ENCODE measurements at places on chromosomes 7 and 10.
A peak's percentile ranks its signal among the peaks of the same experiment; 100 is the strongest.

DNA sequence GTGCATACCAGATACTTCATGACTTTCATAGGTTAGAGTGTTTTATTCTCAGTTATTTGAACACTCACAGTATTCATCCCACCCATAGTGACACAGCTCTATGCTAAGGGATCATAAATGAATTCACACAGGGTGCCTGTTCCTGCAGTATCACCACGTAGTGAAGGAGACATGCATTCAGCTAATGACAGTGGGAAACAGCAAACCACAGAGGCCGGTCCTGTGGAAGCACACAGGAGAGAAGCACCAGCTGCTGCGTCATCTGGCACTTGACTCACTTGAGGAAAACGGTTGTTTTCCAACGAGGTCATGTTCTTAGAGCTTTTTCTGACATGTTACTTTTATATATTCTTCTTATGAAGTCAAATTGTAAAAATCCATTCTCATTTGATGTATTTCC, 73.0 kb downstream of the UBE3C start:
- peaks cover 24% of the 10 kb centered on the region for H3K36me3 ChIP-seq
- no peak for DNase-seq

DNA sequence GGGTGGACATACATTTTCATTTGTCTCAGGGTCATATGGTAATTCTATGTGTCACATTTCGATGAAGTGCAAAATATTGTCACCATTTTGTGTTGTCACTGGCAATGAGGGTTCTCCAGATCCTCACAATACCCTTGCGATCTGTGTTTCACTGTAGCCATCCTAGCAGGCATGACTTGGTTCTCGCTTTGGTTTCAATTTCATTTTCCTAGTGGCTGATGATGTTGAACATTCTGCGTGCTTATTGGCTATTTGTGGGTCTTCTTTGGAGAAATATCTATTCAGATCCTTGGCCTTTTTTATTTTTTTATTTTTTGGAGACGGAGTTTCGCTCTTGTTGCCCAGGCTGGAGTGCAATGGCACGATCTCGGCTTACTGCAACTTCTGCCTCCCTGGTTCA, 24.8 kb upstream of the MNX1 start:
- H3K36me3 ChIP-seq: no peaks in the 10 kb centered on the region
- no peak overlapping the region for H3K27ac ChIP-seq
- H3K4me1 ChIP-seq: no peaks in the 10 kb centered on the region
- no peak overlapping the region for H3K4me3 ChIP-seq

GRCh38 chr7:128167042-128167701, 73.9 kb upstream of the LEP start:
- peaks cover 61% of the 10 kb centered on the region for H3K27me3 ChIP-seq
- peaks cover 9% of the 10 kb centered on the region for H3K4me1 ChIP-seq
- peak; percentile 7 for DNase-seq
- H3K36me3 ChIP-seq: no peaks in the 10 kb centered on the region
- peak overlapping the region; percentile 85 for H3K4me3 ChIP-seq
- no peak overlapping the region for H3K27ac ChIP-seq

- no peak for DNase-seq
- H3K36me3 ChIP-seq: no peaks in the 10 kb centered on the region
- no peak overlapping the region for H3K4me3 ChIP-seq
- H3K27ac ChIP-seq: no peak overlapping the region
- peaks cover 20% of the 10 kb centered on the region for H3K27me3 ChIP-seq
These were observed 29.7 kb downstream of the ANXA8 start for GRCh38 chr10:47454008-47454779.

DNA sequence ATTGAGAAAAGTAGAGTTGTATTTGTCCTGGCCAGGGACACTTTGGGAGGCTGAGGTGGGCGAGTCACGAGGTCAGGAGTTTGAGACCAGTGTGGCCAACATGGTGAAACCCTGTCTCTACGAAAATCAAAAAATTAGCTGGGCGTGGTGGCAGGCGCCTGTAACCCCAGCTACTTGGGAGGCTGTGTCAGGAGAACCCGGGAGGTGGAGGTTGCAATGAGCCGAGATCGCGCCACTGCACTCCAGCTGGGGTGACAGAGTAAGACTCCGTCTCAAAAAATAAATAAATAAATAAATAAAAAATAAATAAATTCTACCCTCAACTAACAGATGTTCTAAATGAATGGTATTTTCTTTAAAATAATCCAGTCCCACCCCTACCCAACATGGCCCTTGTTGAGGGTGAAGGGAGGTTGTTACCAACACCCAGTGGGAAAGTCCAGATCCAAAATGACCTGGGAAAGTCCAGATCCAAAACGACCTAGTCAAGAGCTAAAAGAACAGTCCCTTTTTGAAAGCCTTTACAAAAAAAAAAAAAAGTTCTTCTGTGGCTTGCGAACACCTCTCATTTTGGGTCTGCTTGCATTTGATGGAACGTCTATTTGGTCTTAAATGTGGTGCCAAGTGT, 16.0 kb downstream of the MXI1 start:
- H3K36me3 ChIP-seq: no peaks in the 10 kb centered on the region
- H3K27ac ChIP-seq: peak overlapping the region; percentile 52
- peaks cover 56% of the 10 kb centered on the region for H3K4me1 ChIP-seq

DNA sequence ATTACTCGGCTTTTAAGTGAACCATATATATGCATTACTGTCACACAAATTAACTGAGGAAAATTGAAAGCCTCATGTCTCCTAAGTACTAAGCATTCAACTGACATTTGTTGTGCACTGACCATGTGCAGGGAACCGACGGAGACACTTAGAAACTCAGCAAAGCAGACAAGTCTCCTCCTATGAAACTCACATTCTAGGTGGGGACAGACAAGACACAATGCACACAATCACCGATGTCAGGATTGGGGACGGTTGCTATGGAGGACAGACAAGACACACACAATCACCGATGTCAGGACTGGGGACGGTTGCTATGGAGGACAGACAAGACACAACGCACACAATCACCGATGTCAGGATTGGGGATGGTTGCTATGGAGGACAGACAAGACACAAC, 134.0 kb downstream of the PTPRN2 start:
- H3K36me3 ChIP-seq: peaks cover 4% of the 10 kb centered on the region
- H3K4me1 ChIP-seq: no peaks in the 10 kb centered on the region
- no peak for DNase-seq
- no peak overlapping the region for H3K4me3 ChIP-seq

DNA sequence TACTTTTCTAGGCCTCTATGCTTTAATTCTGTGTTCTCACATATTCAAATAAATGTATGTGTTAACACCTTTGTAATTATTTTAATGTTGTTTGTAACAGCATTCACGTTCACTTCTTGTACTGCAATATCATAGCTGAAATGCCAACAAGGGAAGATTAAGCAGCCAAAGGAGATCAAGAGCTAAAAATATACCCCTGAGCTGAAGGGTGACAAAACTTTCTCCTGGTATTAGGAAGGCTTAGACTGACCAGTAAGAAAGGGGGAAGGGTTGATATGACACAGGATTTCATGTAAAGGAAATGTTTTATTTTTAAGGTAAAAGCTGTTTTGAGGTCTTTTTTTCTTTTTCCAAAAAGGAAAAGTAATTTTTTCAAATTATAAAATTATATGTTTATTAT, 40.4 kb upstream of the VDAC2 start:
- no peak for DNase-seq
- H3K4me3 ChIP-seq: no peak overlapping the region
- no peak overlapping the region for H3K27ac ChIP-seq
- H3K27me3 ChIP-seq: no peaks in the 10 kb centered on the region
- H3K36me3 ChIP-seq: peaks cover 4% of the 10 kb centered on the region
- H3K4me1 ChIP-seq: peaks cover 35% of the 10 kb centered on the region

DNA sequence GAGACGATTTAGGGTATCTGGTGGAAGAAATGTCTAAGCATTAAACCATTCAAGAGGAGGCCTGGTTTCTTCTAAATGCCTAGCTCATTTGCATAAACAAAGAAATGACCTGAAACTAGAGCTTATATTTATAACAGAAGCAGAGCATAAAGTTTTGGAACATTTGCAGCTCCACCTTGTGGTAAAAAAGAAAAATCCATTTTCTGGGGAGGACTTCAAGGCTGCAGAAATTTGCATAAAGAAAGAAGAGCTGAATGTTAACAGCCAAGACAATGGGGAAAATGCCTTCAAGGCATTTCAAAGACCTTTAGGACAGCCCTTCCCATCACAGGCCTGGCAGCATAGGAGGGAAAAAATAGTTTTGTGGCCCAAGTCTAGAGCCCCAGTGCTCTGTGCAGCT, 362.0 kb downstream of the ZNF248 start:
- H3K27ac ChIP-seq: no peak overlapping the region
- no peak for DNase-seq
- H3K36me3 ChIP-seq: no peaks in the 10 kb centered on the region
- H3K27me3 ChIP-seq: no peaks in the 10 kb centered on the region
- H3K4me1 ChIP-seq: no peaks in the 10 kb centered on the region

DNA sequence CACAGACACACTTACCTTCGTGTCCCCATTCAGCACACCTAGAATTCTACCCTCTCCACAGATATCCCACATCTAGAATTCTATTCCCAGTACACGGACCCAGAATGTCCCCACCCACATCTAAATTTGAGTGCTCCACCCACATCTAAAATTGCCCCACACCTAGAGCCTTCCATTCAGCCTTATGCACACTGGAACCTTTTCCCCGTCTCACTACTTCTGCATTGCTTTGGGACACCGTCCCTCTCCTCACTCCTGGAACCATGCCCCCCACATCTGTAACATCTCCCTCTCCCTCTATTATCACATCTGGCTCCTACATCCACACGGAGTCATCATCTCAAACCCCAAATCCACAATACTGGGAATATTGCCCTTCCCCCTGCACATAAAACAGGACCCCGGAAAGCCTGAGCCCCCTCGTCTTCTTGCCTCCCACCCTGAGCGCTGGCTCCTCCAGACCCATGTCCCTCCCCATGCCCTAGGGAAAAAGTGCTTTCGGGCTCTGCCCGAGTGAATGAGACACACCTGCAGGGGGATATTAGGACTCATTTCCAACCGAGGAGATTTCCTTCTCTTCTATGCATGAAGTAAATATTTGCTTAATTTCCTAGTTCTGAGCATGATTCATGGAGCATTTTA, 125.8 kb upstream of the UNC5B start:
- no peaks in the 10 kb centered on the region for H3K36me3 ChIP-seq
- H3K27me3 ChIP-seq: peaks cover 8% of the 10 kb centered on the region
- H3K4me1 ChIP-seq: no peaks in the 10 kb centered on the region
- no peak for DNase-seq

DNA sequence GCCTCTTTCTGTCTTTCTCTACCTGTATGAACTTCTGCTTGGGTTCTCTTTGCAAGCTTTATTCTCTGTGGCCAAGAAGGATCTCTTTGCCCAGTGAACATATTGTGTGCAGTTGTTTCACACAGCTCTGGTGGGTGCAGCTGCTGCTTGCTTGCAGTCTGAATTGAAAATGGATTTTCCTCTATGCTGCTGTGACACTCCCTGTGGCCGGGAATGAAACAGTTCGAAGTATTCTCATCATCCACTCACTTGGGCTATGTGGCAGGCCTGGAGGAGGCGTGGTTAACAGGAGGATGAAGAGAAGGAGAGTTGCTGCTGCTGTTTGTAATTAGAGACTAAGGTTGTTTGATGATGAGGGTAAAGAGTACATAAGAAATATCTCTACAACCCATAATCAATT, 28.4 kb upstream of the ITGA8 start:
- no peaks in the 10 kb centered on the region for H3K4me1 ChIP-seq
- no peak overlapping the region for H3K27ac ChIP-seq
- peaks cover 10% of the 10 kb centered on the region for H3K27me3 ChIP-seq
- DNase-seq: no peak
- H3K36me3 ChIP-seq: no peaks in the 10 kb centered on the region

- DNase-seq: no peak
- no peak overlapping the region for H3K4me3 ChIP-seq
- no peaks in the 10 kb centered on the region for H3K36me3 ChIP-seq
- no peak overlapping the region for H3K27ac ChIP-seq
- H3K4me1 ChIP-seq: no peaks in the 10 kb centered on the region
These were observed 94.2 kb downstream of the HIP1 start for GRCh38 chr7:75644589-75644988.

DNA sequence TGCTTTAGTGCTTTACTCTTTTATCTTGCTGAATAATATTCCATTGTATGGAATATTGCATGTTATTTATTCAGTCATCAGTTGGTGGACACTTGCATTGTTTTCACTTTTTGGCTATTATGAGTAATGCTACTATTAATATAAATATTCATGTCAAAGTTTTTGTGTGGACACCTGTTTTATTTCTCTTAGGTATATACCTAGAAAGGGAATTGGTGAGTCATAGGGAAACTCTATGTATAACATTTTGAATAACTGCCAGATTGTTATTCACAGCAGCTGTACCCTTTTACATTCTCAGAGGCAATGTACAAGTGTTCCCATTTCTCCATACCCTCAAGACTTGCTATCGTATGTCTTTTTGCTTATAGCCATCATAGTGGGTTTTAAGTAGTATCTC, 268.7 kb downstream of the SEMA3A start:
- no peak for DNase-seq
- no peak overlapping the region for H3K27ac ChIP-seq
- H3K27me3 ChIP-seq: no peaks in the 10 kb centered on the region
- H3K4me1 ChIP-seq: no peaks in the 10 kb centered on the region

- peaks cover 2% of the 10 kb centered on the region for H3K36me3 ChIP-seq
- no peaks in the 10 kb centered on the region for H3K27me3 ChIP-seq
- no peak for DNase-seq
- H3K4me1 ChIP-seq: peaks cover 25% of the 10 kb centered on the region
These were observed 1.9 kb upstream of the RUFY2 start for GRCh38 chr10:68408898-68409518.

DNA sequence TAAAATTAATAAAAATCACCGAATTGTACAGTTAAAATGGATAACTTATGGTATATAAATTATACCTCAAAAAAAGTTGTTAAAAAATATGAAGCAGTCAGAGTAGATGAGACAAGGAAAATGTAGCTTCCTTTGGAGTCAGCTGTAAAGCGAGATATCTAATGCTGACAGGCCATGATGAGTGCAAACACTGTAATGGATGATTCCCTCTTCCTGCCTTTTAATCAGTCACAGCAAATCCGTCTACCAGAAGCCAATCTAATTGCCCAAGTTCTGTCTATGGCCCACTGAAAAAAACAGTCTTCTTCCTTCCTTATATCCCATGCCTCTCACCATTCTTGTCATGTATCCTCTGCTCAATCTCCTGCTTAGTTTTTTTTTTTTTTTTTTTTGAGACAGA, 59.9 kb upstream of the DNAJB12 start:
- no peaks in the 10 kb centered on the region for H3K27me3 ChIP-seq
- H3K4me3 ChIP-seq: no peak overlapping the region
- no peak overlapping the region for H3K27ac ChIP-seq
- peaks cover 4% of the 10 kb centered on the region for H3K36me3 ChIP-seq
- DNase-seq: no peak

DNA sequence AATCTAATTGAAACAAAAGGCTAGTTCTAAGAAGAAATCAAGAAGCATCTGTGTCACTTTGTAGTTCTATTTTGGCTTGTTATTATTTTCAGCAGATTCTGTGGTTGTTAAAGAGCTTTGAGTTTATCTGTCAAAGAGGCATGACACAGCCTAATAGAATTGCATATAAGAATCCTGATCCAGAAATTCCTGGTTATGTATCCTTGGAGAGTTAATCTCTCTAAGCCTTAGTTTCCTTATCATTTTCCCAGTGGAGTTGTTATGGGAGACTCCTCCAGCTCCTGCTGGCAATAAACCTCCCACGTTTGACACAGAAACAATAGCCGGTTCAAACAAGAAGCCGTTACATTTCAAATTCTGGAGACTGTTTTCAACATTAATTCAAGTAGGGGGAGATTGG, 288.3 kb downstream of the SDHAF3 start:
- H3K27me3 ChIP-seq: peaks cover 6% of the 10 kb centered on the region
- no peak overlapping the region for H3K27ac ChIP-seq
- no peaks in the 10 kb centered on the region for H3K36me3 ChIP-seq
- DNase-seq: no peak
- no peak overlapping the region for H3K4me3 ChIP-seq
